ENCODE measurements at places on chromosomes 6 and 20.
A peak's percentile ranks its signal among the peaks of the same experiment; 100 is the strongest.

DNA sequence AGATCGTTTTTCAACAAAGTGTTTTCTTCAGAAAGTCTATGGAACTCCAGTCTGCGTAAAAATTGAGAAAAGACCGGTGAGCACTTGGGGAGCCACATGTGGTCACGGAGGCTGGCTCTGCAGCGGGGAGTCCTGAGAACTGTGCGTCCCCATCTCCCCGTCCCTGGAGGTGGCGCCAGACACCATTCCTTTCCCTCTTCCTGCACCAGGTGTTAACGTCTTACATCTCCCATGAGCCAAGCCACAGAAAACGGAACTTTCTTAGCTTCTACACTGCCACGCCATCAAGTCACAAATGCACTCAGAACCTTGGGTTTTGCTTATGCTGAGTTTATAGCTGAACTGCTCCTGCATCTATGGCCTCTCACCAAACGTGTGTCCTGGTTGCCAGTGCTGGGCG, 62.6 kb downstream of the GINS1 start:
- DNase-seq, result peak; percentile 18

GRCh38 chr20:47067776-47068175, 173.1 kb downstream of the EYA2 start:
- no peak for DNase-seq

GRCh38 chr6:47690214-47690613, 8.2 kb upstream of the ADGRF4 start:
- DNase-seq, result no peak

DNA sequence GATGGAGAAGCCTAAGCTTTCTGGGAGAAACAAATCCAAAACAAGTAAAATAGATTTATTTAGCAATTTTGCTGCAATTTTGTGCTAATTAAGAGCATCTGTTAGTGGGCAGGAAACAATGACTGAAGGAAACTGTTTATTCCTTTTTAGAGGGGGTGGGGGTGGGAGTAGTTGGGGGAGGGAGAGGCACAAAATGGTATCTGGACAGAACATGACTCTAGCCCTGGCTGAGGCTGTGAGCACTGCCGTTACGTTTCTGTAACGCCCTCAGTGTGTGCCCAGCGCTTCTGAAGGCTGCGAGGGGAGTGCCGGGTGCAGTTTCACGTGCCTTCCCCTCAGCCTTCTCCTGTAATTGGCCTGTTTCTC, 28.8 kb downstream of the METTL24 start:
- DNase-seq, result no peak

DNA sequence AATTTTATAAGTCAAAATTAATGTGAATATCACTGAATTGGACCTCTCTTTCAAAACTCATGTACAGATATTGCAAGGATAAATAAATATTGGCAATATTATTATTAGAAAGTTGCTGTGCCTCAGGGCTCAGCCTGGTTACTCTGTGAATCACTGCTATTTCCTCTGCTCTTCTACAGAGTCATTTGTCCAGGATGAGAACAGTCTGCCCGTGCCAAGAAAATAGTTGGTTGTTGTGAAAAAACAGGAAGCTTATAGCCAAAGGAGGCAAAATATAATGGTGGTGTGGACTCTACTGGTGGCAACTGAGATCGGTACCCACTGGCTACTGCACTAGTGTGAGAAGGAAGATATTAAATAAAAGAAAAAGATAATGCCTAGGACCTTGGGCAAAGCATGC, 93.6 kb downstream of the RIMS1 start:
- DNase-seq, result no peak

DNA sequence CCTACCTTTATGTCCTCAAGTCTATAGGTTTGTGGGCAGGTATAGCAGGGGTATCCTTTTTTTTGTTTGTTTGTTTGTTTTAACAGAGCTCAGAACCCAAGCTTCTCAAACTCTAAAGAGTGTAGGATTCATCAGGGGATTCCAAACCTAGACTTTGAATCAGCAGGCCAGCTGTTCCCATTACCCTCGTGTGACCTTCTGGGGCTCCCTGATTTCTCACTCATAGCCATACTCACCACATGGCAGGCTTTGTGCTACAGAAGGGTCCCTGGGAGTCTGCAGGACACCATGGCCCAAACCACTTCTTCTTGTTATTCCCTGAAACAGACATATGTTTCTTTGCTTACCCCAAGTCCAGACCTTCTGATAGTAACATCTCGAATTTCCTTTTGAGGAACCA, 350.8 kb upstream of the TSHZ2 start:
- DNase-seq, result no peak

DNA sequence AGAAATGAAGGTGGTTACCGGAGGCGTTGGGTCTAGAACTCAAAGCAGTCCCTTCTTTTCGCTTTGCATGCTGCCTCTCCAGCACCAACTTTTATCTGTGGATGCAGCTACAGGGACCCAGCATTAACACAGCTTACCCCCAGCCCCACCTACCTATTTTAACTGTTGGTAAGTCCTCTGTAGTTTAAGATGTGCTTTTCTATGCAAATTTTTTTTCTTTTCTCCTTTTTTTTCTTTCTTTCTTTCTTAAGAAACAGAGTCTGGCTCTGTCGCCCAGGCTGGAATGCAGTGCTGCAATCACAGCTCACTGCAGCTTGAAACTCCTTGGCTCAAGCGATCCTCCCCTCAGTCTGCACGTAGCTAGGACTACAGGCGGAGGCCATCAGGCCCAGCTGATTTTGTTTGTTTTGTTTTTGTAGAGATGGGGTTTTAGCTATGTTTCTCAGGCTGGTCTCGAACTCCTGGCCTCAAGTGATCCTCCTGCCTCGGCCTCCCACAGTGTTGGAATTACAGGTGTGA, 6.5 kb upstream of the USP45 start:
- DNase-seq, result no peak

- DNase-seq, result no peak
These were observed 379.6 kb downstream of the FOXA2 start for GRCh38 chr20:22204801-22205200.

GRCh38 chr20:20195021-20195705, 142.8 kb downstream of the CFAP61 start:
- DNase-seq, result no peak
